Effector CD4-positive, alpha-beta T cell (primary cell): ENCODE measurements at places on chromosomes 12 and 14.

GRCh38 chr14:56172571-56172971 lies 54.4 kb downstream of the PELI2 start:
- no peak for DNase-seq

DNA sequence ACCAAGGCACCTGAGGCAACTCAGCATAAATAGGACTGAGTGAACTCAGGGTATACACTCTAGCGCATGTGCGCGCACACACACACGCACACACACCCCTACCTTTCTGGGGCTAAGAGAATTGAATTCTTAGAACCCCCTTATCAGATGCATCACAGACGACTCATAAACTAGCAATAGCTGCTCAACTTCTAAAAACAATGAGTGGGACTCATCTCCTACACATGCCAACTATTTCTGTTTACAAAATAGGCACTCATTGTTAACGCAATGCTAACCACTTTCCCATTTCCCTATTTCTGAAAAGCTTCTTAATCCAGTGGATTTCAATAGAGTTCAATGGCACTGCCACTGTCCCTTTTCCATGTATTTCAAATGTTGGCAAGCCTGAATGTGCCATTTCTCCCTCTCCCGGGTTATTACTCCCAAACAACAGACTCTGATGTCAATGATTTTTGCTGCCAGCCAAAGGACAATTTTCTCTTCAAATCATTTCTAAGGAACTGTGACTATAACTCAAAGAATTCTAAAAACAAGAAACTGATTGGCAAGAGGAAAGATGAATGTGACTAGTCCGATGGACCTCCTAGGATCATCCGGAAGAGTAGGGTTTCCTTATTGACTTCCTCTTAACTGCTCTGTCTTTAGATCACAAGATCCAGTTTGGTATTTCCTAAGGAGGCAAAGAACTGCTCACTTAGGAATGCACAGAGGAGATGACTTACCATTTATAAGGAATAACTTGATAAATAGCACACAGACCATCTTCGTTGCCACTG lies 48.8 kb downstream of the SLC38A1 start:
- peak; percentile 58 for DNase-seq

DNA sequence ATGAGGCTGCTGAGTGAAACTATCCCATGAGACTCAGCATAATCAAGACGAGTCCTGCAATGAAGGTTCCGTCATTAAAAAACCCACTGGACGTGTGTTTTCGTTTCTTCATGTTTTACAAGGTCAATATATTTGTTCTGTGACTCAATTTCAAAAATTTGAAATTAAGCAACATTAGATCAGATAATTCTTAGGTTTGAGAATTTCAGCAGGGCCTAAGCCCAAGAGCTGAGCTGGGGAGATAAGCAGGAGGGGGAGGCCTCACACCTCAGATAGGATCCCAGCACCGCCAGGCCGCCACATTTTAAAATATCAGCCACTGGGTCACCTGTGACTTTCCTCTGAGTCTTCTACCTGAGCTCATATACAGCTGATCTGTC lies 13.3 kb downstream of the STX2 start:
- no peak for DNase-seq

- no peak for DNase-seq
These were observed 11.6 kb upstream of the KRT82 start for GRCh38 chr12:52417740-52418139.

GRCh38 chr12:64723630-64724029 lies 35.6 kb downstream of the GNS start:
- DNase-seq = no peak

DNA sequence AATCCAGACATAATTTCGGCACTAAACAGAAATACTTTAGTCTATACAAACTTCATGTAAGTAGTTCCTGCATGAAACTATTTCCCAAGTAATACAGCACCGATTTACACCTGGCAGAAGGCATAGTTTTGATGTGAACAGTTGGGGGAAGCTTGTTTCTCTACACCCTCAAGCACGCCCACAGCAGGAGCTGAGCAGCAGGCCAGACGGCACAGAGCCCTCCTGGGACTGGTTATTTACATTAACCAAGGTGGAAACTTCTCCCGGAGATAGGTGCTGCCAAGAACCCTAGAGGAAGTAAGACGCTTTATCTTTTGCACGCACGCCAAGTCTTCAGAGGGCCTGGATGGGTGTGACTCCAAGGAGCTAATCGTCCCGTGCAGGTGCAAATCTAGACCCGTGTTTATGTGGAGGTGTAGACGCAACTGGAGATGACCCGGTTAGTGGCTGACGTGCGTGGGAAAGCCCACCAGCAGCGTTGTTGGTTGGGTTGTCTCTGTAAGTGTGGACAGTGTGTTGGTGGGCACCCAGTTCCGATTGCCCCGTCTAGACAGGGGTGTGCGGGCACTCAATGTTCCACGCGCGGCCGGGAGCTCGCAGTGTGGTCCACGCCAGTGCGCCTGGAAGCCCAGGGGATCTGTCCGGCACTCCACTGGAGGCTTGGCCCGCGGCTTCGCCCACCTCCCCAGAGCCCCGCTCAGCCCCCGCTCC lies 767 bp upstream of the TCP11L2 start:
- peak; percentile 81 for DNase-seq

DNA sequence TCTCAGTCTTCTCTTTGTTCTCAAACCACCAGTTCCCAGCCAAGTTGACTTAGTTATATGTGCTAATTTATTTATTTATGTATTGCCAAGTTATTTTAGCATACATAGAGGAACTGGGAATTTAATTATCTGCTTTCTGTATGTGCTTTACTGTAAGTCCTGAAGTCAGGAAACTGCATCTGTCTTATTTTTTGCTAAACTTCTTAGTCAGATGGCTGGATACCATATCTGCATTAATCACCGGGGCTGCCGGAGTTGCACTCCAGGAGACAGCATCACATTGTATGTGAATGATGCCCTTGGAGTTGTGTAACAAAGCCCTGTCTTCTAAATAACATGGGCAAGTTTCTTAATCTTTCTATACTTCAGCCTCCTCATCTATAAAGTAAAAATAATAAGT lies 96.2 kb downstream of the MON2 start:
- DNase-seq = no peak
